ENCODE measurements at places on chromosomes 7 and 10.

DNA sequence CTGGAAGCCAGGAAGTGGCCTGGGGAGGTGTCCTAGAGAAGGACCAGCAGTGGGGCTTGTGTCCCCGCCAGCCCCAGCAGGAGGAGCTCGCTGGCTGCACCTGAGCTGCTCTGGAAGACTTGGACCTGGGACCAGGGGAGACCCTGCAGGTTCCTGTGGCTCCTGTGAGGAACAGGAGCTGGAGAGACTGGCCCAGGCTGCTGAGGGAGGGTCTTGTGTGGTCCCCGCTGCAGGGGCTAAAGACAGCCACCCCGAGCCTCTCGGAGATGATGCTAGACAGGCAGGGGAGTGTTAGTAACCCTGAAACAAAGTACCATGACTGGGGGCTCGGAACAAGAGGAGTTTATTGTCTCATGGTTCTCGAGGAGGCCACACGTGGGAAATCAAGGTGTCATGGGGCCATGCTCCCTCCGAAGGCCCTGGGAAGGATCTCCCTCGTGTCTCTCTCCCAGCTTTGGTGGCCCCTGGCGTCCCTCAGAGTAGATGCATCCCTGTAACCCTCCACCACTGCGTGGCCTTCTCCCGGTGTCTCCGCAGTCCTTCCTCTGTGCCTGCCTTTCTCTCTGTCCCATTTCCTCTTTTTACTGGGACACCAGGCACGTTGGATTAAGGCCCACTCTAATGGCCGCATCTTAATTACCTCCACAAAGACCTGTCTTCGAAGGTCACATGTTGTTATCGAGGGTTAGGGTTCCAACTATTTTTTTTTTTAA, 348.4 kb downstream of the GLRX3 start:
- no peak for DNase-seq

DNA sequence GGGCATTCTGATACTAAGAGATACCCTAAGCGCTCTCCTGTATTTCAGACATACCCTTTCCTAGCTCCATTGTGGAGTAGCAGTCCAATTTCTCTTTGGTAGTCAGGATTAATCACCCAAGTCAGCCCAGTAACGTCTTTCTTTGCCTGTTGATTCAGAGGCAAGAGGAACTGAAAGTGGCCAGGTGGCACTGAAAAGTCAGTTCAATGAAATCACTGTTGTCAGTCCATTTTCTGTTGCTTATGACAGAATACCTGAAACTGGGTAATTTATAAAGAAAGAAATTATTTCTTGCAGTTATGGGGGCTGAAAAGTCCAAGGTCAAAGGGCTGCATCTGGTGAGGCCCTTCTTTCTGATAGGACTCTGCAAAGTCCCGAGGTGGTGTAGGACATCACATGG, 40.2 kb downstream of the ANKRD61 start:
- no peak for DNase-seq

GRCh38 chr7:107526672-107527071, 37.0 kb downstream of the COG5 start:
- DNase-seq = no peak

DNA sequence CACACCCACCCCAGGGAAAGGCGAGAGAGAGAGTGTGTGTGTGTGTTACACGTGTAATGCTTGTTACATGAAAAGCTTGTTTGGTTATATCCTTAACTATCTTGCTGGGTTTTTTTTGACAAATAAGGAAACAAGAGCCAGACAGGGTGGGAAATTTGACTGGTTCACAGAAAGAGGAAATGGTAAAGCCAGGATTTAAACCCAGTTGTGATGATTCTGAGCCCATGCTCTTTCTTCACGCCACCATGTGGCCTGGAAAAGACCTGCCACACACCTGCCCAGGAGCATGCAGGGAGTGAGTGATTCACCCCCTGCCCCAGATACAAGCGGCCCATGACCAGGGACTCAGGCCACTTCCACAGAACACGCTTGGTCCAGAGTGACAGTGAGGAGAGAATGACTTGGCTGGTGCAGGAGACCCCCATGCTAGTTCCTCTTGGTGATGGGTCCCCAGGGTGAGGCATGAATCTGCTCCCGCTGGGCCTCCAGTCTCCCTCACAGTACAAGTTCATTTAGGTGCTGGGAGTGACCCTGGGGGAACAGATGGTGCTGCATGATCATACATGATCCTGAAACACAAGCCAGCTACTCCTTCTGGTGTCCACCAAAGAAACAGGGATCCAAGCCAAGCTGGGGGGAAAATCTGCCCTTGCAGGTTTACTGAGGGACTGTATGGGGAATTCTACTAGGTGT, 21.0 kb upstream of the EIF5AL1 start:
- DNase-seq = no peak

DNA sequence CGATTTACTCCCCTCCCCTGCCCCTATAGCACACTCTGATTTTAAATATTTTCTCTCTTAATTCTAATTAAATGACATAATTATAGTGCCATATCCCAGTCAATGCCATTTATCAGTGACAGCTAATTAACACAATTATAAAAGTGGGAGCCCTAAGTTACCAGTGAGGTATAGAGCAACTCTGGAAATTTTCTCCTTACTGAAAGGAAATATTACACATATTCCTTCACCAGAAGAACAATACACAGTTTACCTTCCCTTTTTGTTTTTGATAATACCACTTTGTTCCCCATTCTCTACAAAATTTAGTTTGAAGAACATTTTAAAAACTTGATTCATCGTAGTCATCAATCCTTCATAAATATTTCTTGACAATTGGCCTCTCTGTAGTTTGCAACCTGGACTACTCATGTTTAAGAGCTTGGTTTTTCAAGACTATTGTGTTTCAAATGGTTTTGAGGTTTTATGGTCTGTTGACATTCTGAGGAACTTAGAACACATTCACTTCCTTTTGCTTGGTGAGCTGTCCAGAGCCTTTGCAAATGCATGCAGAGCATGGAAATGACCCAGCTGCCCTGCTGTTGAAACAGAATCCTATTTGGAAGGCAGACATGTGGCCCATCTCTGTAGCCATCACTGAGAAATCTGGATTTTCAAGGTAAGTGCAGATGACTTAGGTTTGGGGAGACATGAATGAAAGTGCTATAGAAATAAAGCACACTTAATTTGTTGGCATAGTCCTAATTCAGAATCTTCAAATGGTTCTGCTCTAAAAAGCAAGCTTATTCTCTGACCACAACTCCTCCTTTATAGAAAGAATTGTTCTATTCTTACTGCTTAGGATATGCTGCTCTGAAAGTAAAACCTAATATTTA, at the start of gene GPR141:
Gene GPR141, plus strand, starts transcription at position 521 of the 875 bp plus-strand sequence. CDS start 56,628 bp downstream, outside the sequence.
- DNase-seq = no peak

- DNase-seq = no peak
Observed at GRCh38 chr10:8242295-8242872, 187.9 kb downstream of the GATA3 start.

- no peak for DNase-seq
Observed at GRCh38 chr10:48246501-48246900, 28.0 kb downstream of the FRMPD2 start.
